Fibroblast of skin of left biceps (primary cell): ENCODE measurements at places on chromosomes 3 and 15.

GRCh38 chr15:87877822-87878542 is 378.6 kb downstream of the NTRK3 start:
- no peak for DNase-seq

- no peak for DNase-seq
Measured at GRCh38 chr3:14253707-14254382, 75.2 kb downstream of the LSM3 start.

GRCh38 chr3:86168512-86168911 is 822.4 kb downstream of the VGLL3 start:
- no peak for DNase-seq

DNA sequence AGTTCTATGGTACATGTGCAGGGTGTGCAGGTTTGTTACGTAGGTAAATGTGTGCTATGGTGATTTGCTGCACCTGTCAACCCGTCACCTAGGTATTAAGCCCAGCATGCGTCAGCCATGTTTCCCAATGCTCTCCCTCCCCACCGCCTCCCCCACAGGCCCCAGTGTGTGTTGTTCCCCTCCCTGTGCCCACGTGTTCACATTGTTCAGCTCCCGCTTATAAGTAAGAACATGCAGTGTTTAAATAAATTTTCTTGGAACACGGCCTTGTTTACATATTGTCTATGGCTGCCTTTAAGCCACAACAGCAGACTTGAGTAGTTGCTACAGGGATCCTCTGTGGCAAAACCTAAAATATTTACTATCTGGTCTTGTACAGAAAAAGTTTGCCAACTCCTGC is 41.3 kb upstream of the CORO2B start:
- no peak for DNase-seq

DNA sequence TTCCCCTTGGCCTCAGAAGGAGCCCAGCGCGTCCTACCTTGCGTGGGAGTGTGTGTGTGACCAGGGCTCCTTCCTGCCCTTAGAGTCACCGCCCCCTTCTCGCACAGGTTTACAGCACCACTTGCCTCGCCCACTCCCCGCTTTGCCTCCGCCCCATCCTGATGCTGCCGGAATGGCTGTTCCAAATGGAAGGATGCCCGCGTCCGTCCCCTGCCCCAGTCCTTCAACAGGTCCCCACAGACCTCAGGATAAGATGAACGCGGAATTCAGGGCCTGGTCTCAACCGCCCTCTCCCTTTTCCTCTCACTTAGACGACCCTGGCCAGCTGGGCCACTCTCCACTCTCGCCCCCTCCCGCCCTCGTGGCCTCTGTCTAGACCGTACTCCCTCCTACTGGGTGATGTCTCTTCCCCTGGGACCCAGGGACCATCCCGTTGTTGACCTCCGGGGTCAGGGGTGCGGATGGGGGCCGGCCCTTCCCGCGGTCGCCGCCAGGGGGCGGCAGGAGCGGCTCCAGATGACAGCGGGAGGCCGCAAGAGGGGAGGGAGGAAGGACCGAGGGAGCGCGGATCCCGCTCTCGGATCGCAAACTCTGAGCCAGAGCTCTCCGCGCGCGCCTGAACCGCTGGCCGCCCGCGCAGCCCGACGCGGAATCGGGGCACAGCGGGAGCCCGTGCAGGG is at the start of gene THSD4:
THSD4 (plus strand) TSS at position 585 of the 680 bp plus-strand sequence.
- no peak for DNase-seq

- no peak for DNase-seq
Measured at GRCh38 chr3:14959359-14959943, 12.1 kb downstream of the NR2C2 start.

- no peak for DNase-seq
Measured at GRCh38 chr15:70726753-70727152, 36.6 kb downstream of the UACA start.

DNA sequence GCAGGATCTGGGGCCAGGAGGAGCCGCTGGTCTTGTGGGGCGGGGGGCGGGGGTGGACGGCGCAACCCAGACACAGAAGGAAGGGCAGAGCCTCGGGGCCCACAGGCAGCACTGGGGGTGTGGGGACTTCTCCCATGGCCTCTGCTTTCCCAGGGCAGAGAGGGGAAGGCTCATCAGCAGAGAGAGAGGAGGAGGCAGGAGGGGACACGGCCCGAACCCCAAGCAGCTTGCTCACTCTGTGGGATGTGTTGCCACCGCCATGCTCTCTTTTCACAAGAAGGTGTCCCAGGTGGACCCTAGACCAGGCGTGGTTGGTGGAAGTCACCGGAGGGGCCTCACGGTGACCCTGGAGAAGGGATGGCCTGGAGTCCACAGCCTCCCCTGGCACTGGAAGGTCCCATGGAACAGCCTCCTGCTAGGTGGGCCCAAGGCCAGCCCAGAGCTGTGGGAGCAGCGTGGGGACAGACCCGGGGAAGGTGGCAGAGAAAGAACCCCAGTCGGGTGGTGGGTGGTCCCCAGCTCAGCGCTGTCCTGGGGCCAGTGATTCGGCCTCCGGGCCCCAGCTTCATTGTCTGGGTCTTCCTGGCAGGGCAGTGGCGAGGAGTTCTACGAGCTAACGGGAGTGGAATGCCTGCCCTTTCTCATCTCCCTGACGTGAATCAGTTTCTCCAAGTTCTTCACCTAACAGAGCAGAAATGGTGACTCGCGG is 46.8 kb upstream of the PCSK6 start:
- no peak for DNase-seq

GRCh38 chr15:63163217-63163616 is 5.9 kb upstream of the RPS27L start:
- no peak for DNase-seq

GRCh38 chr15:77497110-77497737 is 76.5 kb downstream of the HMG20A start:
- DNase-seq: no peak

GRCh38 chr3:144332868-144333267 is 361.2 kb downstream of the DIPK2A start:
- no peak for DNase-seq

DNA sequence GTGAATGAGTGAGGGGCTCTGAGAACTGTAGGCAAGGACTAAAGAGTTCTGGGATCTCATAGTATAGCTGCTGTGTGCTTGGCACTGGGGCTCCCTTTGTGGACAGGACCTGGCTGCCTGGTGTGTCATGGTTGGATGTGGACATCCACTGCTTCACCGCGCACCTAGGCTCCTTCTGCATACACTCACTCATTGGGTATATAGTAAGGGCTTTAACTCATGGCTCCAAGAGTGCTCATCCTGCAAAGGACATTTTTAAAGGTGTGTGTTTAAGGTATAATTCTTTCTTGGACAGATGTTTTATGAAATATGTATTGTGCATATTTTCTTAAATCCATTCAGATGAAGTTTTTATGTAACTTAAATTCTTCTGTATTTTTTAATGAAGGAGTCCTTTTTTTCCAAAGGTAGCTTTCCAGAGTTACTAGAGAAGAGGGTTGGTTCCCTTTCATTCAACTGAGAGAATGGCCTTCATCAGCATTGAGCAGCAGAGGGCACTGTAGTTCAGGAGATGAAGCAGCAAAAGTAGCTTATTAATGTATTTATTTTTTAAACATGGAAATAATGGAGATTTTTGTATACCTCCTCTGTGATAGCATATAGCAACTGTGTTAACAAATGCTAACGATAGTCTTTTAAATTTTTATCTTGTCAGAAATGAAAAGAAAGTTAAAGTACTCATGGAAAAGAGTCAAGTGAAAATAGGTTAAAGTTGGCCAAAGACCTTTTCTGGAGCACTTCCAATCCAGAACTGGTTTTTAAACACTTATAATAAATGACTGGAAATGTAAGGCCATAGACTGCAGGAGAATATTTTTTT is 25.2 kb downstream of the OXNAD1 start:
- no peak for DNase-seq

DNA sequence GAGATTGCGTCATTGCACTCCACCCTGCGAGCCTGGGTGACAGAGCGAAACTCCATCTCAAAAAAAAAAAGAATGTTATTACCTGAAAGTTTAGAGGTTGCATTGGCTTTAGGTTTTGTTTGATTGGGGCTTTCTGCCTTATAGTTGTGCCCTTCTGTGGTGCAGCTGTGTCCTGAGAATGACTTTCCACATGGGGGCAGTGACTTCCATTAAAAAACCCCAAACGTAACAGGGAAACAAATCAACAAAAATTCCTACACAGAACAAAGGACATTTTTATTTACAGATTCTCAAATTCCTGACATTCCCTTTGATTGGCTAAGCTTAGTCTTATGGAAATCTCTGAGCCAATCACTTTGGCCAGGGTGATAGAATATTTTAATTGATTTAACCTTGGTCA is 154.1 kb upstream of the GPR149 start:
- DNase-seq: no peak

DNA sequence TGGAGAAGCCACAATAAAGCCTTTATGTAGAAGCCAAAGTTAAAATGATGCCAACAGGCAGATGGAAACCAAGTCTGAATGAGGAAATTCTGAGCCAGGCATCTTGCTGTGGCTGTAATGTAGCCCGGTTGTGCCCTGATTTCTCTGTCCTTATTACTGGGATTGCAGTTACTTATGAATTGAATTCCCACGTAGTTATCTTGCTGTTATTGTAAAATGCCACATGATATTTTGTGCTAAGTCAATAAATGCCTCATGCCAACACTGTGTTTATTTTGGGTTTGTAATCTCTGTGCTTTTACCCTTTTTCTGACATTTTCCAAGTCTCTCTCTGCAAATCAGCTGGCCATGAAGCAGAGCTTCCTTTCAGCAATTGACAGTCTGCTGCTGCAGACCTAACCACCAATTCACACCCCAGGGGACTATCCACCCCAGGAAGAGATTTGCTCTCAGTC is 486.1 kb upstream of the GOLIM4 start:
- DNase-seq: no peak

DNA sequence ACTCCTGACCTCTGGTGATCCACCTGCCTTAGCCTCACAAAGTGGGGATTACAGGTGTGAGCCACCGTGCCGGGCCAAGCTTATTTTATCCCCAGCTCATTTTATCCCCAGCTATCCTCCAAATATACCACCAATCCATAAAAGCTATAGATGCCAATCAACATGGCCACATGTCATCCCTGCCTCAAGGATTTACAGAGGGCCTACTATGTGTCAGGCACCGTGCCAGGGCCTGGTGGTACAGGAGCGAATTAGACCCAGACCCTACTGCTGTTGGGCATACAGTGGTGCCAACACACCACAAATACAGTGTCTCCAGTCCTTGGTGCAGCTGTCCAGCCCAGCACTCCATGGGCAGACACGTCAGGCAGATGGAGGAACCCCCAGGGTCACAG is 73.4 kb downstream of the SCN5A start:
- DNase-seq: no peak

DNA sequence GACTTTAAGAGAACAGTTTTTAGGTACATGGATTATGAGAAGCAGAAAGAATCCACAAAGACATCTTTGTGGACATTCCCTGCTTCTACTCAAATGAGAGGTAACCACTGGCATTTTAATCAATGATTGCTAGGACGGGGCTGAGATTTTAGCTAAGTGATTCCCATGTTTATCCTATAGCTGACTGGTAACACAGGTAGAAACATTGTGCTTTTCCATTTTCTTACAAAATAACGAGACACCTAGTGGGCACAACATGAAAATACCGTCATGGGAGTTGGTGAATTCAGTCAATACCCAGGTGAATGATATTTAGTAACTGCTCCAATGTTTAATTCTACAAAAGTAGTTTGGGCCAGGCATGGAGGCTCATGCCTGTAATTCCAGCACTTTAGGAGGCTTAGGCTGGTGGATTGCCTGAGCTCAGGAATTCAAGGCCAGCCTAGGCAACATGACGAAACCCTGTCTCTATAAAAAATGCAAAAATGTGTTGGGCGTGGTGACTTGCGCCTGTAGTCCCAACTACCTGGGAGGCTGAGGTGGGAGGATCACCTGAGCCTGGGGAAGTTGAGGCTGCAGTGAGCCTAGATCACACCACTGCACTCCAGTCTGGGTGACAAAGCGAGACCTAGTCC is 37.2 kb upstream of the DENND4A start:
- DNase-seq: no peak

DNA sequence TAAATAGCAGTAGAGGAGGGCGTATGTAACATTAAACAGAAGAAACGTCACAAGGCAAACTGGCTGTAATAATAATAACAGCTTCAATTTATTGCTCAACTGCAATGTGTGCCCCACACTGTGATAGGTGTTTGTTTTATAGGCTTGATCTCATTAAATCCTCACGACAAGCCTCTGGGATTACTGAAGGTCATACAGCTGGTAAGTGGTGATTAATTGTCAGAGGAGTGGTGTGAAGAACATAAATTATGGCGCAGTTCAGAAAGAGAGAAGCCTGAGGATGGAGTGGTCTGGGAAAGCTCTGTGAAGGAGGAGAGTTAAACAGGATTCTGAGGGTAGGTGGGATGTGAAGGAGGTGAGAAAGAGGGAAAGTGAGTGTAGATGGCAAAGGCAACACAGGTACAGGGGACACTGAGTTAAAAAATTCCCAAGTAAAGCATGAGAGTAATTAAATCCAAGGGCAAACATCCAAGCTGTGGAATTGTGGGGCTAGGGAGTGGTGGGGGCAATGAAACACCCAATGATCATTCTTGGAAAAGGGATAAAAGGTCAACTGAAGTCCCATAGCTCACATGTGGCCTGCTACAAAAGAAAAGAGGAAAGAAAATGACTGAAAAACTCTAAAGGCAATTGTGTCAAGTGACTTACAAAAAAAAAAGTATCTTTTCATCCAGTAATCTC is 16.5 kb upstream of the GLCE start:
- DNase-seq: no peak

DNA sequence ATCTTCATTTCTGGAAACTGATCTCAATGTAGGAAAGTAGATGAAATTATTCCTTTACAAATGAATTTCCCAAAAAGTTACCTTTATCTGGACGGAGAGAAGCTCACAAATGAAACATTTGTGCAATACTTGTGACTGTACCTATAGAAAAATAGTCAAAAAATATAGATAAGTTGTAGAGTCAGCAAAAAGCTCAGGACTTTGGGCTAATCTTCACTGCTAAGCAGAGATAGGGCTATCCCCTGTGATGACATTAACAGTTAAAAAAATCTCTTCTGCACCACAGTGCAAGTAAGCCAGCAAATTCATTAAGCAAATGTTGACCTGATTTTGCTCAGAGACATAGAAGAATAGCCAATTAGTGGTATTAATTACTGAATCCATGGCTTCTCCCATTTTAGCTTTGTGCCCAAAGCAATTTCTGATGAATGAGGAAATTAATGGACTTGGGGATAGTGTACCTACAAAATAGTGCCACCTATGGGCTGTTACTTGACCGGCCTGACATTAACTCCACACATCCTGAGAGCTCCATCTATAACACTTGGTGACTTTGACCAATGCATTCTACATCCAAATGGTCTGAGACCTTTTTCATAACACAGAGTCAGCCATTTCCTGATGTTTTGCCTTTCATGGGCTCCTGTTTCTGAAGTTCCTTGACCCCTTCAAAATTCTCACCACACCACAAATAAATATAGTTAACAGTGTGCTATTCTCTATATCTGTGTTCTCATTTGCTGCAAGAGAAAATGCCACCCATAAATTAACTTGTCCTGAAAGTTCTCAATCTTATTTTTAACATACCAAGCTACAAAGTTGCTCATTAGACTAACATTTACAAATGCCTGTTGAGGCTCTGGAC is 105.0 kb downstream of the SSR3 start:
- DNase-seq: no peak
